ENCODE measurements at places on chromosomes 4 and X.

GRCh38 chr4:182126096-182126495 lies 117.1 kb upstream of the TENM3 start:
- DNase-seq, result peak; percentile 20

- DNase-seq, result no peak
Observed at GRCh38 chr4:184816962-184817361, 8.8 kb downstream of the ACSL1 start.

GRCh38 chrX:119512146-119512800 lies 44.0 kb downstream of the SLC25A5 start:
- DNase-seq, result peak; percentile 76

DNA sequence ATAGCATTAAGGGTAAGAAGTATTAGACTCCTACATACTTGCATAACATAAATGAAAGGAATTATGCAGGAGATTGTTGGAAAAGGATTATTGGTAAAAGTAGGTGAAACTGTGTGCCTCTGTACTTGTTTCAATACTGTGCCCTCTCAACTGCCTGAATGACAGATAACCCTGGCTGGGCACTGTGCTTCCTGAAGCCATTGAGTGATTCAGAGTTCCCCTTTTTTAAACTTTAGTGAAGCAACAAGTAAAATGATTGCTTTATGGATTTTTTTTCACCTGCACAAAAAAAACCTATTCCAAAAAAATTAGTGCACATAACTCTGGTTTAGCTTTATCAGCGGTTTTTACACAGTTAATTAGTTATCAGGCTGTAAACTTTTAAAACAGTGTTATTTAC lies 204.8 kb downstream of the TRAM1L1 start:
- no peak for DNase-seq

DNA sequence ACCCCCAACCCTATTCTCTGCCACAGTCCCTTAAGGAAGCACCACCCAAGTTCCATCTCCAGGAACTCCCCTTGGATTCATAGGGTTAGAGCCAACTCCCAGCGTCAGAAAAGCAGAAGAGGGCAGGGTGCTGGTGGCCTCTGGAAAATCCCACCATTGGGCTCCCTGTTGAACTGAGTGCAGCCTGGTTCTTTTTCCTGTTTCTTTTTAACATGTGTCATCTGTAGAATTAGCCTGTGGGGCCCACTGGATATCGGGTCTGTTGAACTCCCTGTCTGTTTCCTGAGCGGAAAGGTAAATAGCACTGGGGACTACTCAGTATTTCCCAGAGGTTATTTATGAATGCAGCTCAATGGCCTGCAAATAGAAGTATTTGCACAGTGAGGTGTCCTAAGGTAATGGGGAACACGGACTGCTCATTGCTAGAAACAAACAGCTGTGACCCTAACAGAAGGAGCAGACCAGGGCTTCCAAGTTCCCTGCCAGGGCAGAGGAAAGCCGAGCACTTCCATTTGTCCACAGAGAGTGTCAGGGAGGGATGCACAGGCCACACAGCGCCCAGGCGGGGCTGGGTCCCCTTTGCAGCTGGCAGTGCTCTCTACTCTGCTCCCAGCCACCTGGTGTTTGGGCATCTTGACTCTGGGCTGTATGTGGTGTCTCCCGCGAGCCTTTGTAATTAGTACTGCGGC lies 102.6 kb downstream of the FHDC1 start:
- no peak for DNase-seq

DNA sequence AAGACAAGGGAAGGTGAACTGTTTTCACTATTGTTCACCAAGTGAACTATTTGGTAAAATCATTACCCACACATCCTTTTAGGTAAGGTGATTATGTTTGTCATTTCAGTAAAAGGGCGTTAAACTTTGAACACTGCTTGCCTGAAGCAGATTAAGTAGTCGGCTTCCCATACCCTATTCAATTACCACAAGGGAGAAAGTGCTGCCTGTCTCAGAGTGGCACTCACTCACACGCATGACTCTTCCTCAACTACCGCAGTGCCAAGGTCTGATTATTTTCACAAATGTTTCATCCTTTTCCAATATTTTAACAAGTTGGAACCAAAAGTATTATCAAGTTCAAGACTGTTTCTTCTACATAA lies 11.0 kb downstream of the VEGFC start:
- no peak for DNase-seq

GRCh38 chr4:159271856-159272255 lies 169.0 kb downstream of the RAPGEF2 start:
- no peak for DNase-seq

DNA sequence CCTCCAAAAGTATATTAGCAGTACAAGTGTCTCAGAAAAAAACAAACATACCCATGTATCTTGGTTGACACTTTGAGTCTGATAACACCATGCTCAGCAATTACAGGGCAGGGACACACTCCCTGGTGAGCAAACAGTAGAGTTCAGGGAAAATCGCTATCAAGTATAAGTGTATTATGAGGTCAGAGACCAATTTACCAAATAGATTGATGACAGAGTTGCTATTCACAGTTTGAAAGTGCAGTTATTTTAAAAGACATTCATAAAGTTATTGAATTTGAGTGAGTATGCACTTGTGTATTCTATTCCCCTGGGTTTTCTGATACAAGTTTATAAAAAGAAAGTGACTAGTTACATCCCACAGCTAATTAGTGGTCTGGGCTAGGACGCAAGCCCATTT lies 10.2 kb upstream of the LONRF3 start:
- no peak for DNase-seq

DNA sequence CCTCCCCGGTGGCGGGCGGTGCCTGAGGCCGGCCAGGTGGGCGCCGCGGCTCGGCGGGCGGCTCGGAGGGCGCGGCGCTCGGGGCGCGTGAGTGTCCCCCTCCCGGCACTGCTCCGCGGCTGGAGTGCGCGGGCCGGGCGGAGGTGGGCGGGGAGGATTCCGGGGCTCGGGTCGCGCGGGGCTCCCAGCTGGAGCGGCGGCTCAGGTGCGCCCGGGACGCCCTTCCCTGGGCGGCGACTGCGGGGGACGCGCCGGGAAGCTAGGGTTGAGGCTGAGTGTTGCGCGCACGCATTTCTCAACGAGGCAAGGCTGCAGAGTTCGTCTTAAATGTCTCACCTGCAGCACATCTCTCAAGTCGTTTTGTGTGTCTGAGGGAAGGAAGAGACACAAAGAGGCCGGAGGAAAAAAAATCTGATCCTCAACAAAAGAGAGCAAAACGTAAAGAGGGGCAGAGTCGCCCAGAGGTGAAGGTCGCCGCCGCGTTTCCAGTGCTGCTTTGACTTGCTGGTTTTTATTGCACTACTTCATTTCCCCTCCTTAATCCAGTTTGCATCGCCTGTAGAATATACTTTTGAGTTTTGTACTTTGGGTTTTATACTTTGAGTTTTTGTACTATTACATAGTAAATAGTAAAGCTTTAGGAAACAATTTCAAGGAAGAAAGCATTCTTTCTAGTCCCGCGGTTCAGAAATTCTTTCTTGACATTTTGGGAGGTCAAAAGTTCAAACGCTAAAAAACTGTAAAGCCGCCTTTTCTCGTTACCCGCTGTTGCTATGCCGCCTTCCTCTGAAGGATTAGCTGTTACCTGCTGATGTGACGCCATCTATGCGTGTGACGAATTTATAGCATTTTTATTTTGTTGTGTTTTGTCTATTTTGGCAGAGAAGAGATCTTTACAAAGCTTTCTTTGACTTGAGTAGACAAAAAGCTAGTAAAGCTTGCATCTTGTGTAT lies 106.5 kb upstream of the STOX2 start:
- DNase-seq, result no peak

- no peak for DNase-seq
Observed at GRCh38 chr4:122533841-122534240, 77.3 kb upstream of the IL2 start.

DNA sequence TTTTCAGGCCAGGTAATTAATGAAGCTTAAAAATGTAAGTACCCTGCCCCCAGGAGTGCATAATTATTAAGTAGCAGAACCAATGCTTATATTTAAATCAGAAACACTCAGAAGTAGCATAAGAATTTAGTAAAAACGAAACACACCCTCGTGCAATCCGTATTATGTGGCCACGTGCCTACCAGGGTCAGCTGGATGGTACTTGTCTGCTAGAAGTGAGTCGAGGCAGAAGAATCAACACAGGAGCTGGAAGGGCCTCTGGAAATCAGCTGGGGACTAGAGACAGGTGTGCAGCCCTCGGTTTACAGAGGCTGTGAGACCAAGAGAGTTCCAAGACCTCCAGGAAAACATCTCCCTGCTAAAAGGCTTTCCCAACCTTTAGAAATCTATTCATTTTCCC lies 559 bp upstream of the FAM47E start:
- no peak for DNase-seq

- DNase-seq, result no peak
Observed at GRCh38 chr4:100049872-100050271, 99.8 kb upstream of the H2AZ1 start.

DNA sequence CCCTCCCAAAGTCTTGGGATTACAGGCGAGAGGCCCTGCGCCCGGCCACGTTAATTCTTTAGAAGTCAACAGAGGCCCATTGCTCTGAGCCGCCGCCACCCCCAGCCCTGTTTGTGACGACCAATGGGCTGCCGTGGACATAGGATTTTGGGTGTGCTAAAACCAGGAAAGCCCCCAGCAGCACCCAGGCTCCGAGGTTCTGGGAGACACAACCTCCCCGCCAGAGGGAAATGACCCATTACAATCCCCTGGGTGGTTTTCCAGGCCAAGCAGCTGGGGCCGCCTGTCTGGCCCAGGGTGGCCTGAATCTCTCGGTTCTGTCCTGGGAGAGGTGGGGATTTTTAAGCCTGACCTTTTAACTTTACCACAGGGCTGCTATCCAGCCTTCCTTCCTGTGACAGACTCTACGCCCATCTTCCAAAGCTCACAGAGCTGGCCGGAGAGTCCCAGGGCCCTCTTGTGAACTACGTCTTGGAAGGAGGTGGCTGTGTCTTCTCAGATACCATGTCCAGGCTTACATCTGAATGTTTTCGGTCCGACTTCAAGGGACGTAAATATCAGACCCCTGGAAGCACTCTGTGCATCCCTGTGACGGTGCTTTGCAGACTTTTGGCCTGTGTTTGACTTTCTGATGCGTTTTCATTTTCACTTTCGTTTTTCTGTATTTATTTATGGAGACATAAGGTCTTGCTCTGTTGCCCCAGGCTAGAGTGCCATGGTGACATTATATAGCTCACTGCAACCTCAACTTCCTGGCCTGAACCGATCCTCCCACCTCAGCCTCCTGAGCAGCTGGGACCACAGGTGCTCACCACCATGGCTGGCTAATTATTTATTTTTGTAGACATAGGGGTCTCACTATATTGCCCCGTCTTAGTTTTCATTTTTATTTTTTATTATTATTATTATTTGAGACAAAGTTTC lies 36.0 kb downstream of the P2RY8 start:
- DNase-seq, result no peak

- no peak for DNase-seq
Observed at GRCh38 chr4:80463509-80463908, 128.0 kb downstream of the CFAP299 start.

GRCh38 chr4:151561551-151562256 lies 152.7 kb downstream of the FHIP1A start:
- DNase-seq, result peak; percentile 62

DNA sequence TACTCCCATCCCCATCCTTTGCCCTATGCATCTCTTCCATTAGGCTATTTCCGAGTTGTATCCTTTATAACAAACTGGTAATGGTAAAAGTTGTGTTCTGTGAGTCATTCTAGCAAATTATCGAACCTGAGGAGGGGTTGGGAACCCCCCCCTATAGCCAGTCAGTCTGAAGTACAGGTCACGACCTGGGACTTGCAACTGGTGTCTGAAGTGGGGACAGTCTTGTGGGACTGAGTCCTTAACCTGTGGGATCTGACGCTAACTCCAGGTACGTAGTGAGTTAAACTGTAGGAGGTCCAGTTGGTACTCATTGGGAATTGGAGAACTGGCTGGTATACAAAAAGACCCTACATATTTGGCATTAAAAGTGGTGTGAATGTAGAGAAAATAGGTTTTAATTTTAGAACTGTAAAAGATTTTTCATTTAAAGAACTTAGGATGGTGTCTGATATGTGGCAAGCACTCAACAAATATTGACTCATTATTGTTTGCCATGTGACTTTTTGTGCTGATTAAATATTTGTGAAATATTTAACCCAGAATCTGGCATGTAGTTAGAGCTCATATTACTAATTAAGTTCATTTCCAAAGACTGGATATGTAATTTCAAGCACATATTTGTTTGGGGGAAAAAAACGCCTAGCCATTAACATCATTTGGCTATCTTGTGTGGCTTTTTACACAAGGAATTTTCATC lies 50.7 kb downstream of the CHST7 start:
- no peak for DNase-seq

DNA sequence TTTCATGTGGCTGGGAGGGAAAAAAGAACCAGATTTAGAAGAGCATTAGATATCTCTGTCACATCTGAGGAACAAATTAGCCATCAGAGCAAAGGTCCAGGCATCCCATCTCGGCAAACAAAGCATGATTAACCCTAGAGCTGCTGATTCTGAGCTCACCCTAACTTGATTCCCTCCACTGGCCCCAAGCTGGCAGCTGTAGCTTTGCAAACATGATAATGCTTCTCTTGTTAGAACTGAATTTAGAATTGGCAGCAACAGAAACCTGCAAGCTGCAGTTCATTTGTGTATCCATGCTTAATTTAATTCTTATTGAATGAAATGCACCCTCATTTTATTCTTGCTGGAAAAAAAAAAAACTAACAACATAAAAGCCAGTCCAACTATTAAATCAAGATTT lies 289.2 kb downstream of the IL1RAPL1 start:
- DNase-seq, result no peak

DNA sequence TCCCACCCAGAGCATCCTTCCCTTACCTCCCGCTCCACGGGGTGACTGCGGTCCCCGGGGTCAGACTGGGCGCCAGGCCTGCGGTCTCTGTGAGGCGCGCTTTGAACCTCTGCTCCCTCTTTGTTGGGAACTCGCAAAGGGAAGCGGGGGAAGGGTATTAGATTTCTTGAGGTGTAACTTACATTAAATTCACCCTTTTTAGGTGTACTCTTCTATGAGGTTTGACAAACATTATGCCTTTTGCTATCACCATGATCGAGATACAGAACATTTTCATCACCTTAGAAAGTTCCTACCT lies 569 bp downstream of the DCK start:
- DNase-seq, result no peak

DNA sequence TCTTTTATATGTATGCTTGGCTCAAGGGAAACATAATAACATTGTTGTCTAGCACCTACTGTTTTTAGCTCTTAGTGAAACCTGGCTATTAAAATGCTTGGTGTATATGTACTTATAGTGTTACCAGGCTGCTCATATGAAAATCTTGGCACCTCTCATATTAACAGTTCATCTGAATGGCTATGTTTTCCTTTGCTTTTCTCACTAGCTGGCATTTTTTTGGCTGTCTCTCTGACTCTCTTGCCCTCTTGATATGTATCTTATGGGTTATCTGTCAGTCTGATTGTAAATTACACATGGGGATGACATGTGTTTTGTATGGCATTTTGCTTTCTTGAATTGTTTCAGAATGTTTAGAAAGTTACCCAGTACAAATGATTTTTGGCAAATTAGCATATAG lies 158.0 kb downstream of the ARHGAP24 start:
- no peak for DNase-seq

- DNase-seq, result no peak
Observed at GRCh38 chr4:99615170-99615820, 40.7 kb downstream of the MTTP start.

- DNase-seq, result peak; percentile 34
Observed at GRCh38 chr4:41613821-41614220, 75.9 kb downstream of the LIMCH1 start.

Data from adipocyte (in vitro differentiated cells).